ENCODE measurements at places on chromosomes 1 and 21.
A peak's percentile ranks its signal among the peaks of the same experiment; 100 is the strongest.

- no peak for DNase-seq
These were observed 9.6 kb upstream of the POFUT2 start for GRCh38 chr21:45297329-45297728.

DNA sequence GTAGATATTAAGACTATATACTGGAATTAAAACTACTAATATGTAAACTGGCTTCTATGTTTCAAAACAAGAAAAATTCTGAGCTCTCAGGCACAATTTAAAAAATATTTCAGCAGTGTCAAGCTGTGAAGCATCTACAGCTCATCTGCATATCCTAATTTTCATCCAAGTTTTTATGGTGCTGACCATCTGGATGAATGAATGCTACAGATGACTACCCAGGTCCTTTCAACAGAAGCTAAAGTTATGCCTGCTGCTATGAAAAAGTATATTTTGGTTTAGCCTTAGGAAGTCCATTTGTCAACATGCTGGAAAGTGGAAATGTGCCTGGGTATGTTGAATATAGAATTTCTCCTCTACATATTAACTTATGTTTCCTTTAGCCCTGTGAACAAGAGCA lies 206.9 kb downstream of the NEGR1 start:
- DNase-seq, result no peak

DNA sequence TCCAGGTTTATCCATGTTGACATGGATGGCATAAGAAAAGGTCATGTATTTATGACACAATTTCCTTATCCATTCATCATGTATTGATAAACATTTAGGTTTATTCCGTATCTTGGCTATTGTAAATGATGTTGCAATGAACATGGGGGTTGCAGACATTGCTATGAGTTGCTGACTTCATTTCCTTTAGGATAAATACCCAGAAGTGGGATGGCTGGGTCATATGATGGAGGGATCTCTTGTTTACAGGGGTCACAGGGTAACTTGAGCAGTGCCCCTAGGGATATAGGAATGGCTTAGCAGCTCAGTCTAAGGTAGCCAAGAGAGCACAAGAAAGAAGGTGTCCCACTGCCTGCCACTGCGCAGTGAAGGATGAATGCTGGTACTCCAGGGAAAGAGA lies 229.6 kb upstream of the COA6 start:
- no peak for DNase-seq

DNA sequence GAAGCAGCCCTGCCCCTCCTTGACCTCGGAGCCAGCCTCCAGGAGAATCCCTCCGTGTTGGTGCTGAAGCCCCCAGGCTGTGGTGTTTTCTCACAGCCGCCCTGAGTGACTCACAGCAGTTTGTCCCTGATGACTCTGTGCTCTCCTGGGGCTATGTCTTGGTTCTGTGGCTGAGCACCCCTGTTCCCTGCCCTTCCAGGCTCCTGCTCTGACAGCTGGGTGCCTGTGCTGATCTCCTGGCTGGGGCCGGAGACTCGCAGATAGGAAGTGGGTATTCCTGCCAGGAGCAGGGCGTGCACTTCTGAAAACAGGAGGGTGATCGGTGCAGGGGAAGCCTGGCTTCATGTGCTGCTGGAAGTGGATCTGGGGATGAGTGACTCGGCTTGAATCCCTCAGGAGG lies 34.5 kb downstream of the POFUT2 start:
- no peak for DNase-seq

- DNase-seq, result peak; percentile 52
These were observed 6.6 kb downstream of the GOLT1A start for GRCh38 chr1:204207136-204207616.

GRCh38 chr1:184379111-184379752 lies 7.6 kb upstream of the C1orf21 start:
- peak; percentile 24 for DNase-seq

- no peak for DNase-seq
These were observed 36.4 kb upstream of the TARBP1 start for GRCh38 chr1:234515411-234515810.

DNA sequence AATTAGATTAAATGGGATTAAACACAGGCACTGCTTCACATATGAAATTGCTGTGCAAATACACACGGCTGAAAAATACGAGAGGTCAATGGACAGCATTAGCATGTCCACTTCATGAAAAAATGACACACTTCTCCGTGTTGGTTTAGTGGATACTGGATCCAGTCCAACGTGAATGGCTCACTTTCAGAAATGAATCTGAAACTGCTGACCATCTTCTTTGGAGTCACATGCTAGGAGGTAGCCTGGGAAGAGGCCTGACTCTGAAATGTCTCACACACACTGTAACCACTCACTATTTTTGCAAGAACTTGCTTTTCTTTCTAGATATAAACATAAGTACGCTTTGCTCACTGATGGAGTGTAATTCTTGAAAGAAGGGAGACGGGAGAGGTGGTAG lies 127.3 kb downstream of the HLCS start:
- no peak for DNase-seq

DNA sequence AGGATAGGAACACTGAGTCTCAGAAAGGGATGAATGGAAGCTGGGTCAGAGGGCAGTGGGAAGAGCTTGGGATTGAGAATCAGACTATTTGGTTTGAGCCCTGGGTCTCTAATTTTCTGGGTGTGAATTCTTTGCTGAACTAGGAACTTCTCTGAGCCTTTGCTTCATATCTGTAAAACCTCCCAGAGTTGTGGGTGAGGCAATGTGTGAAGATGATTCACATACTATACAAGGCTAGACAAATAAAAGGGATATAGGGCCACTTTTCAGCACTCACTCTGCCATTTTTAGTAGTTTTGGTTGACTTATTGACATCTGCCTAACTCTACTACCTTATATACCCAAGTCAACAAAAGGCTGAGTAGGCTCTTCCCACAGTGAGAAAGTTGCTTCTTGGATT lies 77.7 kb upstream of the JUN start:
- DNase-seq, result no peak

DNA sequence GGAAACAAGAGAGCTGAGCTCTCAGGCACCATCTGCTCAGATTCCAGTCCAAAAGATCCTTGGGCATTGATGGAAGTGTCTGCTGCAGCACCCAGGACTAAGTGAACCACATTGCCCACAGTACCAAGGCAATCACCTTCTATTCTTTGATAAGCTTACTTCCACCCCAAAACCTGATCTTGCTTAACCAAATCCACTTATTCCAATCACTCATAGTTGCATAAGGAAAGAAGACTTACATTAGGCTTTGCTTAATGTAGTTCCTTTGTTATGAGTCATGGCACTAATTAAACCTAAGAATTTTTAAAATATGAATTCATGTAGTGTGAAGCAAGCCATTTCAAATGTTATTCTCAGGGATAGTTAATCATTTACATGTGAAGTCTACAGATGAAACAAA lies 84.5 kb downstream of the UCHL5 start:
- DNase-seq, result no peak

- no peak for DNase-seq
These were observed 94.2 kb downstream of the DISC1 start for GRCh38 chr1:231720652-231721325.

- DNase-seq, result no peak
These were observed 44.4 kb upstream of the B3GALT5 start for GRCh38 chr21:39568361-39568760.

DNA sequence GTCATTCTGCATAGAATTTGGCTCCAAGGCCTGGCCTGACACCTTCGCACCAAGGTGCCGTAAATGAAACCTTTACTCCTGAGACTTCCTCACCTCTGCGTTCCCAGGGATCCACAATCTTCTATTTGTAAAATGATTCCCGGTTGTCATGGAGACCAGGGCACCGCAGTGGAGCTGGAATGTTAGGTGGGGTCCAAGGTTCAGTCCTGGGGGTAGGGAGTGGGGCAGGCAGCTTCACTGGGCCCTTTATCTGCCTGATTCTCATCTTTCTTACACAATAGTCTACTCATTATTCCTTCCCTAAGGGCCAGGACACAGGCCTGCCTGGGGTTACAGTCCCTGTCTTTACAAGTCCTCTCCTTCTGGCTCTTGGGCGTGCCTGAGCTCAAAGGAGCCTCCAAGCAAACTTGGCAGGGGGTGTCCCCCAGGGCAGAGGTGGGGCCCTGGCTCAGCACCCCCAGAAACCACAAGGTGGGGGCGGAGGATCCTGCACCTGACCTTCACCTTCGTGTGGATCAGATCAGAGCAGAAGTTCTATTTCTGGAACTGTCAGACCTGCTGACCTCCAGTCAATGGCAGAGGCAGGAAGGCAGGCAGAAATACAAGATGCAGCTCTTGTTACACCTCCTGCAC lies 51.1 kb downstream of the RIPK4 start:
- no peak for DNase-seq

- no peak for DNase-seq
These were observed 154.7 kb downstream of the CACNA1E start for GRCh38 chr1:181637998-181638397.

DNA sequence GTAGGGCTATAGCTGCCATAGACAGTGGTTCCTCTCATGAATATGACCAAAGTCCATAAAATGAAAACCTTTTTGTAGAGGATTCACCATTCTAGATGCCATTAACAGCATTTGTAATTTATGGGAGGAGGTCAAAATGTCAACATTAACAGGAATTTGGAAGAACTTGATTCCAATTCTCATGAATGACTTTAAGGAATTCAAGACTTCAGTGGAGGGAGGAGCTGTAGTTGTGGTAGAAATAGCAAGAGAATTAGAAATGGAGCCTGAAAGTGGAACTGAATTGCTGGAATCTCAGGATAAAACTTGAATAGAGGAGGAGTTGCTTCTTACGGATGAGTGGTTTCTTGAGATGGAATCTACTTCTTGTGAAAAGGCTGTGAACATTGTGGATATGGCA lies 65.4 kb upstream of the ESRRG start:
- DNase-seq, result no peak

GRCh38 chr1:83942914-83943313 lies 56.0 kb downstream of the TTLL7 start:
- peak; percentile 47 for DNase-seq

- no peak for DNase-seq
These were observed 372.3 kb downstream of the TTLL7 start for GRCh38 chr1:83626603-83627002.

GRCh38 chr1:203570805-203571204 lies 55.8 kb upstream of the ATP2B4 start:
- no peak for DNase-seq

DNA sequence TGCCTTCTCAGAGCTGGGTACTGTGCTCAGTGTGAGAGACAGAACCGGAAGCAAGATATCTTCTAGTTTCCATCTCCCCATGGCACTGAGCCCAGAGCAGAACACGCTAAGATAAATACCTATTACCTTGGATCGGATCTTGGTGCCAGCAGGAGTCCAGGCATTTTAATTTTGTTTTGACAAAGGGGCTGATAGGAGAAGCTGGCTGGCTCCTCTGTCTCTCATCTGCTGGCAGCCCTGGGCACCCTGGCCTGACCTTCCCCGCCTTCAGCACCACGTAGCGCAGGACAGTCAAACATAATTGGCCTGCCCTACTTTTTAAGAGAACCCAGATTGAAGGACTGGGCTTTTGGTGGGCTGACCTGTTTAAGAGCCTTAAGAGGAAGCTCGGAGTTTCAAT lies 160.7 kb upstream of the KLHDC7A start:
- DNase-seq, result peak; percentile 30

GRCh38 chr1:93681101-93681988 lies at the start of gene BCAR3:
BCAR3 (minus strand) TSS chr1:93681837; CDS start chr1:93674930, 6,907 bp downstream.
- peak; percentile 41 for DNase-seq

DNA sequence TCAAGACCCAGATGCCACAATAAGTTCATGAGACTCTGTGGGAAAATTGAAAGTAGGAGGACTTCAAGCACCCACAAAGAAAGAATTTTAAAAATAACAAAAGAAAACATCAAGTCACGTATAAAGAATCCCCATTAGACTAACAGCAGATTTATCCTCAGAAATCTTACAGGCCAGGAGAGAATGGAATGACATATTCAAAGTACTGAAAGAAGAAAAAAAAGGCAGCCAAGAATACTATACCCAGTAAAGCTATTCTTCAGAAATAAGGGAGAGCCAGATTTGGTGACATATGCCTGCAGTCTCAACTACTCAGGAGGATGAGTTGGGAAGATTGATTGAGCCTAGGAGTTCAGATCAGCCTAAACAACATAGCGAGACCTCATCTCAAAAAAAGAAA lies 84.3 kb upstream of the CD53 start:
- DNase-seq, result no peak

GRCh38 chr1:51973587-51974474 lies 16.7 kb downstream of the RAB3B start:
- DNase-seq, result no peak

GRCh38 chr1:239228451-239228850 lies 157.9 kb upstream of the CHRM3 start:
- DNase-seq, result no peak

GRCh38 chr1:92653605-92654381 lies 131.1 kb downstream of the EVI5 start:
- no peak for DNase-seq

DNA sequence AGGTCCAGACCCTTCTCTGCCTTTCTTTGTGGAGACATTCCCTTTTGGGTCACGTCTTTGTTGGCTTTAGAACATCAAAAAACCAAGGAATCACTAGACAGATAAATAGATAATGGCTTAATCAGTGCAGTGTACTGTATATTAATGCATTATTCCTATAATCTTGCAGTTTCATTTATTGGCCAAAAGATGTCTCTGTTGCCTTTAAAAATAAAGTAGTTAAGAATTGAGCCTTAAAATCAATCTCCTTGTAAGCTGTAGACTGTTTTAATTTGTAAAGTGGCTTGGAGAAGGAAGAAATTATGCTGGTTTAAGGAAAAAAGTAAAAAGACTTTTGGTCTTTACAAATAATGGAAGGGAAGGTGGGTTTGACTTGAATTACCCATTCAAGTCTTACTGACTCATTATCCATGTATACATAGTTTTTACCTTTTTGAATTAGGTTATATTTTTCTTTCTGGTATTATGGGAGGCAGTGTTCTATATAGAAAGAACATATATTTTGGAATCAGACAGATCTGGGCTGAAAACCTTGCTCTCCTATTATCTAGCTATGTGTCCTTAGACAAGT lies 84.6 kb downstream of the VPS13D start:
- DNase-seq, result peak; percentile 46

- DNase-seq, result no peak
These were observed 576.6 kb downstream of the ADGRL2 start for GRCh38 chr1:82377201-82377884.

GRCh38 chr1:15577691-15578090 lies 7.2 kb downstream of the AGMAT start:
- no peak for DNase-seq

- no peak for DNase-seq
These were observed 18.8 kb downstream of the TNFRSF25 start for GRCh38 chr1:6447016-6447817.
